Stimulated activated CD4-positive, alpha-beta T cell treated with anti-CD3 and anti-CD28 coated beads, Interleukin-2, amount 100 ng/mL, for 24 hours (primary cell): ENCODE measurements at places on chromosomes 5 and 9.
A peak's percentile ranks its signal among the peaks of the same experiment; 100 is the strongest.

GRCh38 chr5:99929067-99929805, 605.9 kb upstream of the FAM174A start:
- no peak for DNase-seq

- DNase-seq = no peak
These were observed 32.7 kb upstream of the ZCCHC9 start for GRCh38 chr5:81268521-81269196.

DNA sequence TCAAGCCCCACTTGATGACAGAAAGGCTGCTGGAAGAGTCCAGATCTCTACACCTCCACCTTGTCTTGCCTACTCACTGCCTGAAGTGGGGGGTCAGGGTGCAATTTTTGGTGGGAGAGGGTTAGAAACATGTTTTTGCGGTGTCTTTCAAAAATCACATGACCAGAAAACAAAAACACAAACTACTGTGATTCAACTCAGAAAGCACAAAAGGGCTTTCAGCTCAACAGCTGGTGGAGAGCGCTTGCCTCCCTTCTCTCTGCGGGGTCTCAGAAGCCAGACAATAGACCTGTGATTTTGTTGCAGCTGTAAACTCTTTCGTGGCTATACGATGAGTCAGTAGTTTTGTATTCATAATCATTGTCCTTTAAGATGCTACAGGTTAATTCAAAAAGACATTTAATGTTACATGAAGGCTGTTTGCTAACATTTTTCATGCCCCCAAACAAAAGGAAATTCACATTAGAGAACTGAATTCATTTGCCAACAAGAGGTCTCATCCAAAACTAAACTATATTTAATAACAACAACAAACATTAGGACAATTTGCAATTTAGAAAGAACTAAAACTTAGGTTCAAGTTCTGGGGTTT, 172.6 kb upstream of the RAI14 start:
- no peak for DNase-seq

GRCh38 chr9:6584881-6585597, 60.5 kb downstream of the GLDC start:
- no peak for DNase-seq

DNA sequence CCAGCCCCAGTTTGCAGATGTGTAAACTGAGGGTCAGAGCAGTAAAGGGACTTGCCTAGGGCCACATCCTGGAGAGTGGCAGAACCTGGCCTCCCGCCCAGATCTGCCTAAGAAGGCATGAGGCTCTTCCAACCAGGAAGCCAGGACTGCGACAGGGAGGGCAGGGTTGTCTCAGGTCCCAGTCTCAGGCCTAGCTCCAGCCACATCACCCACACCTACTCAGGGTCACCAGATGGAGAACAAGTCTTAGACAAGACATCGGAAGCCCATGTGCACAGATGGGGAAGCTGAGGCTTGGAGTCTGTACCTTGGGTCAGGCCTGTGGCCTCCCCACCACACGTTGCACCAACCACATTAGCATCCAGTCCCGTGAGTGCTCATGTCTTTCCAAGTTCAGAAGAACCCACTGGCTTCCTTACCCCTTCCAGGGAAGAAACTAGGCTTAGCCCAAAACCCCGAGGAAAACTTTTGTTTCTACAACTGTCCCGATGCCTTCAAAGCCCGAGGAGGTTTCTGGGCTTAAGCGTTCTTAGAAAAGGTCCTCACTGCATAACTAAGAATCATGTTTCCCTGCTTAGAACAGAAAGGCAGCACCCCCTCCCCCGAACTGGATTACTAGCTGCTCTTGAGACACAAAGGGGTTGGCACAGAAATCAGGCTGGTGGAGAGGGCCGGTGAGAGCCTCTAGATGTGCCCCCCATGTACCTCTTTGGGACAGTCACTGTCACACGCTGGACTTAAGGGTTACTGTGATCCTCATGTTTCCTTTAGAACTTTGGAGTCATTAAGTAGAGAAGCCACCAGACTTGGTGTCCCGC, 2.2 kb downstream of the FAM78A start:
- peak; percentile 41 for DNase-seq

DNA sequence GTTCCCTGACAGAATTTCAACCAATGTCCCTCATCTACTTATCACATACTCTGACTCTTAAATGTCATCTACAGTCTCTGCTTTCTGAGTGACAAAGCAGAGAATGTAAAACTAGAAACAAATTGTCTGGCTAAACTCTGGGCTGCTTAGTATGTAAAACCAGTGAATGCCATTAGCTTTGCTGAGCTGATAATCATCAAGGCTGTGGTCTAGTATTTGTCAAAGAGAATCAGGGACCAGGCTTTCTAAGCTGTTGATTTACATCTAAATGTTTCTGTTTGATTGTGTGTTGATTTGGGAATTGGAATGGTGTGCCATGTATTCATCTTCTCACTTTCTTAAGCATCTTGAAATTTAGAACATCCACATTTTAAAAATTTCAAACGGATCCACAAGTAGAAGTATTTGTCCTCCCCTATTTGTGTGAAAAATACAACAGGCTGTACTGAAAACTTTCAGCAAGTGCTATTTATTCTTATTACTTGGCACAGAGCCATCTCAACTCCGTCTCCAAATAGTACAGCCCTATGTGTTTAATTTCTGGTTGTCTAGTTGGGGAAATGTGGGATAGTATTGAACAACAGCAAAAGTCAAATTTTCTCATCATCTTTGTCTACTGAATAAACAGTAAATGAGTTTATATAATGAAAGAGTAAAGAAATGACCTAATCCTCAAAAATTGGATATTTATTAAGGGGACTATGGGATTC, 251.5 kb downstream of the KCTD16 start:
- DNase-seq = no peak

DNA sequence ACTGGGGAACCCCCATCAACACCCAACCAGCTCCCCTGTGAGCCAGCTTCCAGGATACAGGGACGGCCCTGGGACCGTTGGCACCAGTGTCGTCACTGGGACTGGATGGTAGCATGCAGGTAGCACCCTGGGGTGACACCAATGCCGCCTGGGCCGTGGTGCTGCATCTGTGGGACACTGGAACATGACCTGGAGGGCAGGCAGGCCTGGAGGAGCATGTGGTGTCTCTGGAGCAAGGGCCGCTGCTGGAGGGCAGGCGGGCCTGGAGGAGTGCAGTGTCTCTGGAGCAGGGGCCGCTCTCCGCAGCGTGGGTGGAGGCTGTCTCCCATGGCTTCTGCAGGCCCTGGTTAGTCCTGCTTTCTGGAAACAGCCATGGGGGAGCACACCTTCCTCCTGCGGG, 13.1 kb downstream of the LPCAT1 start:
- peak; percentile 13 for DNase-seq

GRCh38 chr5:74816875-74817274, 49.3 kb downstream of the FAM169A start:
- no peak for DNase-seq

DNA sequence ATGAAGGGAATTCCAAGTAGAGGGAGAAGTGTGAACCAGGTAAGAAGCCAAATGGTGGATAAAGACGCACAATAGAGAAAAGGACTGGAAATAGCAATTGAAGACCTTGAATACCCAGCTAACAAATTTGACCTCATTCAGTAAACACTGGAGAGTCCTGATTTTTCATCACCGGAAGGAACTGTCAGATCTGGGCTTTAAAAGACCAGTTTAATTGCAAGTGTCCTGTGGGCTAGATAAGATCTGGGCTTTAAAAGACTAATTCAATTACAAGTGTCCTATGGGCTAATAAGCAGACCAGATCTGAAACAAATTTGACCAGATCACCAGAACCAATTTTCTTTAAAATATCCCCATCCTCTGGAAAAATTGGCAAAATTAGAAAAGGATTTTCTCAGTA, 380.0 kb downstream of the ACTL7B start:
- no peak for DNase-seq

GRCh38 chr9:127347831-127348776, 48.9 kb upstream of the SLC2A8 start:
- DNase-seq = no peak

DNA sequence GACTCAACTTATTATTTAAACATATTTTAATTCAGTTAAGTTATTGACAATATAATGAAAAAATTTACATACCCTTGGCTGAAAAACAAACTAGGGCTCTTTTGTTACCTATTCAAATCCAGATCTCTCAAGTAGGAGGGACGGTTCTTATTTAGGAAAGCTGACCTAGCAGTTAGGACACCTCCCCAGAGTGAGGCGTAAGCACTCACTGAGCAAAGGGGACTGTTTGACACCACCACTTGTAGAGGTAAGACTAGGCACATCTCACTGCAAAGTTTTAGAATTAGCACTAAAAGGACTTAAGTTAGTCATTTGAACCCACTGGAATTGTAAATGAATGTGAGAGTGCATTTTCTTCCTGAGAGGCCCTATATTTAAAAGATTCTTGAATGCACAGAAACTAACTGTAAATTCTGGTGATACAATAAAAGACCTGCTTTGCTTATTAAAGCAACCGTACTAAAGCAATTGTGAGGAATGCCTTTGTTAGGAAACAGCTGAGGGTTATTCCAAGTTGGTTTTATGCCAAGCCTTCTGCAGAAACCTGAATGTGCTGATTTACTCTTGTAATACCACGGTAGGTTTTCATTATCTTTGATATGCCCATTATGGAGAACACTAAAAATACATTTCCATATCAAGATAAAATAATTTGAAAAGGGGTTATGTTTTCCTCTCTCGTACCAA, 16.2 kb downstream of the HACD4 start:
- DNase-seq = no peak

- no peak for DNase-seq
These were observed 14.0 kb downstream of the MTRR start for GRCh38 chr5:7882926-7883325.

DNA sequence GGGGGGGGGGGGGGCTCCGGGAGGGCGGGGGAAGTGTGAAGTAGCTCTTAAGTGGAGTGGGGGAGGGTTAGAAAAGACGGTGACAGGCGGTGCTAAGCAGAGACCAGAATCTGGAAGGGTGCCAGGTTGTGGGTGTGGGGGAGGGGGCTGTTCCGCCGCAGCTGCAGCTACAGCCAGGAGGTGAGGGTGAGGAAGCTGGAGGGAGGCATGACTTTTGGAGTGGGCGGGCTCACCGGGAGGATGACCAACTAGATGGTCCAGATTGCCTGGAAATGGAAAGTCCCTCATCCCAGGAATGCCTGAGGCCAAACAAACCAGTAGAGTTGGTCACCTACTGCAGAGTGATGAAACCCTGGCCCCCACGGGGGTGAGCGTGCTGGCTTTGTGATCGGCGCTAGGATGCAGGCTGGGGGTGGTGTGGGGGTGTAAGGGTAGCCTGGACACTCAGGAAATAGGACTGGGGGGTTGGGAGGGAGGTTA, 158.1 kb upstream of the SHB start:
- peak; percentile 55 for DNase-seq
